ENCODE measurements at places on chromosomes 11 and 22.

DNA sequence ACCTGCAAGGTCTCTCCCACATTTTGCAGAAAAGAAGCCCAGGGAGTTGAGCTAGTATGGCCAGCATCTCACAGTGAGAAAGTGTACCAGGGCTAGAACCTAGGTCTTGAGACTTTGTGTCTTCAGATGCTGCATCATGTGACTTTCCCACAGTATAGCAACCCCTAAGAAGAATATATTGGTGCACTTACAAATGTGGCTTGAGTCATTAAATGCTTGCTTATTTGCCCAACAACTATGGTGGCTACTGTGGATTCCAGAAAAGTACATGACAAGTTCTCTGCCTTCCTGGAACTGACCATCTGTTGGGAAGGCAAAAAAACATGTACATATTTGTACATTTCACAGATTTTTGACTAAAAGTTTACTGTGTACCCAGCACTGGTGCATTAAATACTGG lies 55.0 kb downstream of the POLD3 start:
- no peak for DNase-seq

GRCh38 chr22:43005106-43005505 lies 9.8 kb downstream of the PACSIN2 start:
- no peak for DNase-seq

DNA sequence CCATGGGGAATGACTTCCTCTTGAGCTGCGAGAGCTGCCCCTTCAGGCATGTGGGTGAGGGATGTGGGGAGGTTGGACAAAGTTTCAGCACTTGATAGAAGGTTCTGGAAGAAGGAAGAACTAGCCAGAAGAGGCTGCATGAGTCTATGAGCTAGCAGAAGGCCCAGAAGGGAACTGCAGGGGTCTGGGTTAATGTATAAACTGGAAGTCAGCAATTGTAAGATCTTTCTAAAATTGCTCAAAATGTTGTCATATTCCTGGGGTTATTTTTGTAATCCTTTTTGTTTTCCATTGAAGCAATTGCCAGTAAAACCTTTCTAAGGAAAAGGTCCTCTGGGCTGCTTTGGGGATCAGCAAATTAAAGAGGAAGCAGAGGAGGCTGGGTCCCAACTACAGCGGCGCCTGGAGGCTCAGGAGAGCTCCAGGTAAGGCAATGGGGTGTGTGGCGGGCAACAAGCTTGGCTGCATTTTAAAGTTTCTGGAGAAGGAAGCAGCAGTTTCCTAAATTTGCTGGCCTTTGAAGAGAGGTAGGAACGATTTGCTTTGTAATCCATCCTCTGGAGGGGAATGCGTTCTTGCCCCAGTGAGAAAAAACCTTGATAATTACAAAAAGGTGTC lies 29.2 kb downstream of the ADAMTS15 start:
- DNase-seq, result no peak

DNA sequence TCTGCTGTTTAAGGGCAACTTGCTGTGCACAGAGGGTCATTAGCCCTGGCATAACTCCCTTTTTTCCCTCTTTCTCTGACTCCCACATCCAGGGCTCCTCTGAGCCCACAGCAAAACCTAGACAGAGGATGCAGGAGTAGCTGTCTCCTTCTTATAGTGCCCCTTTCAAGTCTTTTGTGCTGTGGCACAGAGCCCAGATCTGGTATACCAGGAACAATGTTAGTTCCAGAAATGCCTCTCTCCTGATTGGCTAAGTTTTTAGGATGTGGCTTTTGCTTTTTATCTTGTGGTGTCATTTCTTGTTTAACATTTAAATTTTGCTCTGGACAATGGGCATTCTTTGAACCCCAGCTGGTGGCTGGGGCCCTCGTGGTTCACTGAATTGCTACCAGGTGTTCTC lies 25.6 kb upstream of the RRM1 start:
- DNase-seq, result no peak

DNA sequence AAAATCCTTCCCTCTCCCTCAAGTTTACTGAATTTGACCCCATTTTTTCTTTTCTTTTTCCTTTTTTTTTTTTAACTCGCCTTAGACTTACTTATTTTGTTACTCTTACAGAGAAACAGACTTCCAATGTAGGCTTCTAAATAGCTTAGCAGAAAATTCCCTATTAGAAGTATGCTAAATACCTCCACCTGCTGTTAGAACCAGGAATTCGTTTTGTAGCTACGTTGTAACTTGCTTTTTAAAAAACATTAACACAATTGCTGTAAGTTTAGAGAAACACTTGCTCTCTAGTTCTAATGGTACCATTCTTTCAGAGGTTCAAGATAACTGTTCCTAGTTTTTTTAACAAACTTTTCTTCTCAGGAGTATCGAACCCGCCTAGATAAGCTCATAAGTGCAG lies 324.2 kb downstream of the DCDC1 start:
- peak; percentile 15 for DNase-seq

DNA sequence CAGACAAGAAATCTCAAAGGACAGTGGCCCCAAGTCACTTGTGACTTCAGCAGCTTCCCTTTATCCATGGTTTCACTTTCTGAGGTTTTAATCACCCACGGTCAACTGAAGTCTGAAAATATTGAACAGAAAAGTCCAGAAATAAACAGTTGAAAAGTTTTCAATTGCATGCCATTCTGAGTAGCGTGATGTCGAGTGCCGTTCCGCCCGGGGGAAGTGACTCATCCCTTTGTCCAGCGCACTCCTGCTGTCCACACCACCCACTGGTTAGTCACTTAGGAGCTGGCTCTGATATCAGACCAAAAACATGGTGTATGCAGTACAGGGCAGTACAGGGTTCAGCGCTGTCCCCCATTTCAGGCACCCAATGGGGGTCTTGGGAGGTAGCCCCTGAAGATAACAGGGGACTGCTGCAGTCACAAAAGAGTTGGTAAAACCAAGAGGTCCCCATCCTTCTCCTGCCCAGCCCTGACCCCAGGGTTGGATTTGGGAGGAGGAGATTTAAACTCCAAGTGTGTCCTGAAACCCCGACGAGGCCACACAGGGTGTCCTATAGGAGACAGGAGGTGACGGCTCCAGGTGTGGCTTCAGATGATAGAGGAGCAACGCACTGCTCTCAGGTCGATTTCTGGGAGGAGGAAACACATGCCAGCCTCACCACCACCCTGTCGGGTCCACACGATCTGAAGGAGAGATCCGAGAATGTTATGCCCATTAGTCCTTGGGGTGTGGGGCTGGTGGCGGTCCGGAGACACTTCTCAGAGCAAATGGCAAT lies 390.1 kb downstream of the CTTN start:
- no peak for DNase-seq

DNA sequence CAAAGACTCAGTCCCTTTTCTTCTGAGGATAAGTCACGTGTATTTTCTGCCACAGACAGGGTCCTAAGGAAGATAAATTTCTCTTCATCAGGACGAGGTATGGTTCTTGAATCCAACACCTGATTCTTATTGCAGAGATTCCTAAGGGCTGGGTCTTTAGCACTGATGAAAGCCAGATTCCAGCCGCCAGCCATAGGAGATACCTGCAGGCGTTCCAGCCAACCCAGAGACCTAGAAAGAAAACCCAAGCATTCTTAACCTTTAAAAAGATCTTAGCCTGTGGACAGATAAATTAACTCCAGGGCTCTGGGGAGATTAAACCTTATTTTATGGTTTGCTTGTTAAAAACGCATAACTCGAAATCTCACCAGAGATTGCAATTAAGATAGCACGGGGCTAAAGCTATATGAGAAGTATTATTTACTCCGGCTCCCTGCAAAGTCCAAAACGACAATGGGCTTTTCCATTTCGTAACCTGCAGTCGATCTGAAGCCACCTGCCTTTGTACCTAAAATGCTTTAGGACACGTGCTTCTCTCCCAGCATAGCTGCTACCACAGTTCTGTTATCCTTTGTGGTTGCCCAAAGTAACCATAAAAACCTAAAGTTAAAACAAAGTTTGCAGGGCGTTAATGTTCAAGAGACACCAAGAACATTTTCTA lies 104.5 kb downstream of the NXPE2 start:
- no peak for DNase-seq

DNA sequence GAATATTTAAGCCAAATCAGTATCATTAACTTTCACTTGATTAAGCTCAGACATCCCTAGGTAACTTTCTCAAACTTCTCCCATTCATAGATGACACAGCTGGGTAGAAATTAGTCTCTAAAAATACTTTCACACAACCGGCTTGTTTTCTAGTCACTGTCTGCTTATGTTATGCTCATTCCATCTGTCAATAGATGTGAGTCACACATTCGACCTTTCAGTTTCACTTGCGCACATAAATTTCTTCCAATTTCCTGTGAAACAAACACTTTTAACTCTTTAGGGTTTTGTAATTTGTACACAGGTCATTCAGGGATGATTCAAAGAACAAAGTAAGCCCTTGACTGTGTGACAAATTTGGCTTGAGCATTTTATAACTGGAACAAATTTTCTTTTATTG lies 723.0 kb downstream of the KCNA4 start:
- no peak for DNase-seq
